Activated T-helper 1 cell treated with Interleukin-2 at 50 U/mL for 16 hours (primary cell): ENCODE measurements at places on chromosomes 5 and 9.

- no peak for DNase-seq
Measured at GRCh38 chr9:130957451-130958203, 18.6 kb upstream of the FIBCD1 start.

GRCh38 chr9:35842795-35843194 lies 13.8 kb downstream of the TMEM8B start:
- DNase-seq, result no peak

DNA sequence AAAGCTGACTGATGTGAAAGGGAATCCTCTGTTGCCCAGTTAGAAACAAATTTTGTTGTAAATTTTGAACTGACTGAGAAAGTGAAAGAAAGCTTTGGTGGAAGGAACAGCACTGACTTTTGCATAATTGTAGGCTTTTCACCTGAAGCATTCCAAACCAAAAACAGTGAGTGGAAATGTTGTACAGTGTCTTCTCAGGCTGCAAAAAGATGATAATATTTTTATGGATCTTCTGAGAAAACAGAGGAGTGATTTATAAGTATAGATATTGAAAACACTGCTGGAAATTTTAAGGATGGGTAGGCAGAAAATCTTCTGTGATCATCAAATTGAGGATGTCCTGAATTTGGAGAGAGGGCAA lies 40.0 kb downstream of the LURAP1L start:
- DNase-seq, result no peak

GRCh38 chr9:76567086-76567485 lies 108.1 kb downstream of the GCNT1 start:
- DNase-seq, result no peak

GRCh38 chr5:124746916-124747790 lies 714 bp upstream of the ZNF608 start:
- no peak for DNase-seq

- no peak for DNase-seq
Measured at GRCh38 chr5:140565024-140565779, 574 bp downstream of the SLC35A4 start.

GRCh38 chr5:60495644-60496520 lies 204.1 kb downstream of the DEPDC1B start:
- DNase-seq, result no peak

DNA sequence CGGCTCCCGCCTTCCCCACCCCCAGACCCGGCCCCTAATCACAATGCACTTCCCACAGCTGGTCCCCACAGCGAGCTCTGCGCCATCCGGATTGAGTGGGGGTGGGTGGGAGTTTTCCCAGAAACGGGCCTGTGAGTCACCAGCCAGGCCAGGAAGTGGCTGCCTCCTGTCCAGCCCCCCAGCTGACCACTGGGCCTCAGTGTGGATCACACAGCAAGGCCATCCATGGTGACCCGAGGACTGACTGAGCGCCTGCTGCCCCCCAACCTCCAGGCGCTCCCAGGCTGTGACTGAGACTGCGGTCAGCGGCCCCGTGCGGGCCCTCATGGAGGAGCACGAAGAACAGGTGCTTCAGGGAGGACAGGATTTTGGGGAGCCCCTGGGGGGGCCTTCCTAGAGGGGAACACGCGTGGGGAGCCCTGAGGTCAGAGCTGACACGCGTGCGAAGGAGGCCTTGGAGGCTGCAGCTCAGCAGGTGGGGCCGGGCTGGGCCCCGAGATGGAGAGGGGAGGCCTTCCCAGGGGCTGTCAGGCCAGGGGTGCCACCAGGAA lies 48.3 kb upstream of the EGFL7 start:
- no peak for DNase-seq

DNA sequence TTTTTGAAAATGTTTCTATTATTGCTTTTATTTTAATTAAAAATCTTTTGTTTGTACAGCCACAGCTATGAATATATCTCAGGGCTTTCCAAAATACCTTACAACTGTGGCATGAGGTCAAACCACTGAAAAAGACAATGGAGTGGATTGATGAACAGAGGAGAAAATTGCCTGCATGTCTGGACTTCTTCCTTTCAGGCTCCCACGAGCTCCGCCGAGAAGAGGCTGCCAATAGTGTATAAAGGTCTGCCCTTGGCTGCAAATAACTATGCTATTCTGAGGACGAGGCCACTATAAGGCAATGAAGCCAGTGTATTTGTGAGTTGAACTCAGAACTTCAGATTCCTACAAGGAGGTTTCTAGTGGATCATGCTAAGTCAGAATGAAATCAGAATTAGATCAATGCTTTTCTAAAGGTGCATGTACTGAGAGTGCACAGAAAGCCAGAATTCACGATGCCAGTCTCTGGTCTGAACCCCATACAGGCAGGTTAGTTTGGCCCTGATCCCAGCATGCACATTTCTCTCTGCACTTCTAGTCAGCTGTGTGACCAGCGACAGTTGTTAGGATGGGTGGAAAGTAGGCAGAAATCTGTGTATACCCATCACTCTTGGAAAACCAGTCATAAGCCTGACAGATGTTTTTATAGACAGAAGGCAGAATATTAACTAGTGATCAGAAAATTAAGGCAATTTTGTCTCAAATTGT lies 42.7 kb upstream of the PLPP1 start:
- DNase-seq, result no peak

GRCh38 chr9:112310826-112311225 lies 22.6 kb downstream of the PTBP3 start:
- DNase-seq, result no peak

GRCh38 chr5:96881511-96882115 lies 5.3 kb downstream of the ERAP2 start:
- no peak for DNase-seq

GRCh38 chr9:74783408-74783807 lies 104.3 kb downstream of the TRPM6 start:
- no peak for DNase-seq

DNA sequence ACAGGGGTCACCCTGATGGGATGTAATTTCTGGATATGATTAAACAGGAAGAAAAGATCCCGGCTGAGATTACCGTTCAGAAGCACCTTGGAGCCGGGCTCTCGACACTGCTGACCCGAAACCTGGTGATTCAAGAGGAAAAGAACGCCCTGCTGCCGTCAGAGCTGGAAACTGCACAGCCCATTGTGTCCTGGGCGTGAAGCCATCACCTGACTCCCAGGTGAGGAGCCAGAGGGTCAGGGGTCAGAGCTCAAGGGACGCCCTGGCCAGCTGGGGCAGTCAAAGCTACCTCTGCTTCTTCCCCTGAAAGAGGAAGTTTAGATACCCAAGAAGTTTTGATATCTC lies 17.8 kb upstream of the SLC12A7 start:
- no peak for DNase-seq

DNA sequence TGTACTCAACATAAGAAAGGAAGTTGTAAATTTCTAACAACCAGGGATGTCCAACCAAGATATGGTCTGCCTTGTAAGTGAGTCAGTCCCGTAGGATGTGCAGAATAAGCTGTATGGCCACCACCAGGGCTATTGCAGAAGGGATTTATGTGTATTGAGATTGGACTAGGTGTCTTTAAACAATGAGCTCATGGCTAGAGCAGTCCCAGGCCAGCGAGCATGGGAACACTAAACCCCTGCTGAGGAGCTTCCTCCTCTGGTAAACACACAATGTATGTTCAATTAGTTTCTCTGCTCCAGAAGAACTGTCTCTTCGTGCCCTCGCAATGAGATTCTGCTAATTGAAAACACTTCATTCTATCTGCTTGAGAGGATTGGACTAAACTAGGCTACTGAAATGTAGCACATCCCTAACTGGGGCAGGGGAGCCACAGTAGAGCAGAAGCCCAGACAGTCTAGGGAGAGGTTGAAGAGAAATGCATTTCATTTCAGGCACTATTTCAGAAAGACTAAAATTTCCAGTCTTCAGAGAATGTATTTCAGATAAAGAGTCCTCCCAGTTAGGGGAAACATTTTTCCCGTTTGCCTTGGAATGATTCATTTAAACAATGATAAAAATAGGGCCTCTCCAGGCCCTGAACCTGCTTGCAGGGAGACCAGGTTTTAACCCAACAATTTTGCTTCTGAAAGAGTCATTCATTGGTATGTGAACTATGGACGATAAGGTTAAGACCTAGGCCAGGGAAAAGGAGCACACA lies 154.7 kb downstream of the FAM114A2 start:
- no peak for DNase-seq

DNA sequence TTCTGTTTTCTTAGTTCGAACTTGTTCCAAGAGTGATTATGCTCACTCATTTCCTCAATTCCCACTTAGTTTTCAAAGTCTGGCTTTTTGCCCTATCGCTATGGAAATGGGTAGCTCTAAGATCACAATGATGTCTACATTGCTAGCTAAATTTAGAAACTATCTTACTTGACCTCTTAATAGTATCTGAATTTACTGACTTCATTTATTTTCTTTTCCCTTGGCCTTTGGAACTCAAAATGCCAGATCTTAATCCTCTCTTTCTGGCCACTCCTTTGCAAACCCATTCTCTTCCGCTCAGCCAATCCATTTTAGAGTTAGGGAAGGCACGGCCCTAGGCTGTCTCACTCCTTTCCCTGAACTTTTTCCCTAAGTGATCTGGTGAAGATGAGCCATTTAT lies 137.0 kb downstream of the FER start:
- DNase-seq, result no peak

- no peak for DNase-seq
Measured at GRCh38 chr9:94581728-94582127, 11.9 kb downstream of the FBP2 start.

- DNase-seq, result no peak
Measured at GRCh38 chr5:28914297-28914696, 1875.9 kb upstream of the CDH9 start.

DNA sequence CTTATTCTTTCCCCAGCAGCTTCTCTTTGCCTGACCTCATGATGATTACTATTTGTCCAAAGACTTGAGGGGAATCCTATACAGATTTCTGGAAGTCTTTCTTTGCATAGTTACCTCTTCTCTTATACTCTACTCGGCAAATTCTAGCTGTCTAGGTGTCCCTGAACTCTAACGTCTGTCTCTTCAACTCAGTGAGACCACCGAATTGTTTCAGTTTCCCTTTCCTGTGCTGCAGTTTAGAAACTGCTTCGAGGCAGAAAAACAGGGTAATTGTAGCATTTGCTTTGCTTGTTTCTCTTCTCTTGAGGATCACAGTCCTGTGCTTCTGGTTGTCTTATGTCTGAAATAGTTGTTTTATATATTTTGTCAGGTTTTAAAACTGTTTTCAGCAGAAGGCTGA lies 14.8 kb downstream of the LVRN start:
- DNase-seq, result no peak

DNA sequence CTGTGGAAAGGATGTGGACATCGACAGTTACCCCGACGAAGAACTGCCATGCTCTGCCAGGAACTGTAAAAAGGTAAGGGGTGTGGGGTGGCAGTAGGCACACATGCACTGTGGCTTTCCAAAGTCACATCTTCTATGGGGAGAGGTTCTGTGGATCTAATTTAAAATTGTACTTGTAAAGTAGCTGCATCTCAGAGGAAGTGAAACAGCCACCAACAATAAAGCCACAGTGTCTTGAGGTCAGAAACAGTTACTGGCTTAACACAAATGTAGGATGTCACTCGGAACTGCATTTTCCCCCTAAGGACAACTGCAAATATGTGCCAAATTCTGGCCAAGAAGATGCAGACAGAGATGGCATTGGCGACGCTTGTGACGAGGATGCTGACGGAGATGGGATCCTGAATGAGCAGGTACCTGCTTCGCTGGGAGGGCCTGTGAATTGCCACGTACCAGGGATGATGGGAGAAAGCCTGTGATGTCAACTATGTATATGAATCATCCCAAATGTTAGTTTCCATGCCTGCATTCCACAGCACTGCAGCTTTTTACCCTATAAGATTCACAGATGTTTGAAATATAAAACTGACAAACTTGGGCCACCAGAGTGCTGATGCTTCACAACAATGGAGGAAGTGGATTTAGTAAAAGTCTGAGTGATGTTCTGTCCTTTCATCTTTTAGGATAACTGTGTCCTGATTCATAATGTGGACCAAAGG lies 35.3 kb downstream of the THBS4 start:
- no peak for DNase-seq

DNA sequence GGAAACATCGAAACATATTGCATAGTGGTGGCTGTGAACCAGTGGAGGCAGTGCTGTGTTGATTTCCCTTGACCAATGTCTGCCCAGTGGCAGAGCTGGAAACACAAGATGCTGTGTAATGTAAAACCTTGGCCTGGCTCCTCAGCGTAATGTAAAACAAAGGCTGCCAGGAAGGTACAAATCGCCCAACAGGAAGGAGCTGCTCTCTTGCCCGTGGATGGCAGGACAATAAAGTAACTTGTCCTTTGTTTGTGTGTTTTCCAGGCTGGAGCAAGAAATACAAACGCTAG lies 143.4 kb downstream of the PALM2AKAP2 start:
- no peak for DNase-seq

GRCh38 chr5:152376886-152377285 lies 28.2 kb downstream of the NMUR2 start:
- no peak for DNase-seq

DNA sequence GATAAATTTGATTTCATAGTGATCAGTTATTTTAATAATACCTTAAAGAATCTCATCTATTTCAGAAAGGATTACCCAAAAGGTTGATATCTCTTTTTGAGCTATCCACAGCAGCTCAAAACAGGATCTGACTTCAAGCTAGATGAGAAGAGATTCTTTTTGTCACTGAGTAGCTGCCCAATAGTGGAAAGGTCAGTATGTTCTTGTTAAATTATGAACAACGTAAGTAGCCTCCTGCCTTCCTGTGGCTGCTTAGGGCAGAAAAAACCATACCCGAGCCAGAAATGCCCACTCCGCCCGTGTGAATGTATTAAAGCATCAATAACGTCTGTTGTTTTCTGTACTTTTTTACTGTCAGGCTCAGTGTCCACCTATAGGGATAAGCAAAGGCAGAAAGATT lies 51.3 kb upstream of the PRUNE2 start:
- no peak for DNase-seq

GRCh38 chr5:140642718-140643117 lies 3.5 kb downstream of the TMCO6 start:
- DNase-seq, result no peak

DNA sequence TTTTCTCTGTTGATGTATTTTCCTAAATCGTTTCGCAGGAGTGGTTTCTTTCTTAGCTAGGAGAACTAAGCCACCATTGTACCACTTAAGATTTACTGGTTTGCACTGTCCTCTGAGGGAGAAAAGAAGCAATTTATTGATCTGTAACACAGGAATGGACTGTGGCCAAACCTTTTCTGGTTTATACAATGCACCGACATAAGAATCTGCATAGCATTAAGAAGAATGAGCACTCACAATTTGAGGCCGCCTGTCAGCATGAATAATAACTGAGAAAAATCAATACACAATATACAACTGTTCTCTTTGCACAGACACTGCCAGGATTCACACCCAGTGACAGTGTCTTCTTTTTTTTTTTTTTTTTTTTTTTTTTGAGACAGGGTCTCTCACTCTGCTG lies 168.6 kb upstream of the DMRT1 start:
- DNase-seq, result no peak

DNA sequence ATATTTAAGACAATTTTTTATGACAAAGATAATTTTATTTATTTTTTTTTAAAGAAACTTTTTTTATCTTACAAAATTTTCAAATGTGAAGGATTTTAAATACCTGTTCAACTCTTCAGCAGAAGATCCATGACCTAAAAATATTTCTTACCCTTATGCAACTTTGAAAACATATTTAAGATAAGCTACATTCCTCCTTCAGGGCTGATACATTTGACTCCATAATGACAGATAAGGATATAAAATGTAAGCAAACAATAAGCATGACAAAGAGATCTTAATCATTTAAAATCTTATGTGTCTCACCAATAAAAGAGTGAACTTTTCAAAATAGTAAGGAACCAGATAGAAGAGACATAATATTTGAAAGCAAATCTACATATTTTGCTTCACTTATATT lies 1138.2 kb upstream of the CDH18 start:
- no peak for DNase-seq
